ENCODE measurements at places on chromosomes 7 and 10.

DNA sequence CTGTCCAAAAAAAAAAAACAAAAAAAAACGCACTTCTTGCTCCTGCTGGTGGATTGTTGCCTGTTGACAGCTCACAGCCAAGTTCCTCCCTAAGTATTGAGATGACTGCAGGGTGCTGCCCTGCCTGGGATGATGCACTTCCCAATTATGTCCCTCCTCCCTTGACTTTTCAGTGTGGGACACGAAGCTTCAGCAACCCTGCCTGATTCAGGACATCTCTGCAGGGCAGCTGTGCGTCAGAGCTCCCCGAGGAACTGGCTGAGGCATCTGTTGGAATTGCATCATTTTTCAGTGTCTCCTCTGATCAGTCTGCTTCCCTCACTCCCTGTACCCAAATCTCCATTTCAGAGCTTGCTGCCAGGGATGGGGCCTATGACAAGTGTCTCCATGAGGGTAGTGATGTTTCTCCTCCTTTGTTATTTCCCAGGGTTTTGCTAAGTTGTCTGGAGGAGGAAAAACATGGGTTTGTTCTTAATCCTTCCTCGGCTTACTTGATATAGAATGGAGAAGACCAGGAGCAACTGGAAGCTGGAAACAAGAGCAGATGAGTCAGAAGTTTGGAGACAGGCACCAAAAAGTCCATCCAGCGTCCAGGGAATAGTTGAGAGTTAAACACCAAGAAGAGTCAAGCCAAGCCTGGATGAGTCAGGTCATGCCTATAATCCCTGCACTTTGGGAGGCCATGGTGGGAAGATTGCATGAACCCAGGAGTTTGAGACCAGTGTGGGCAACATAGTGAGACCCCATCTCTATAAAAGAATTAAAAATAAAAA lies 355.1 kb downstream of the GALNT17 start:
- DNase-seq, result no peak

DNA sequence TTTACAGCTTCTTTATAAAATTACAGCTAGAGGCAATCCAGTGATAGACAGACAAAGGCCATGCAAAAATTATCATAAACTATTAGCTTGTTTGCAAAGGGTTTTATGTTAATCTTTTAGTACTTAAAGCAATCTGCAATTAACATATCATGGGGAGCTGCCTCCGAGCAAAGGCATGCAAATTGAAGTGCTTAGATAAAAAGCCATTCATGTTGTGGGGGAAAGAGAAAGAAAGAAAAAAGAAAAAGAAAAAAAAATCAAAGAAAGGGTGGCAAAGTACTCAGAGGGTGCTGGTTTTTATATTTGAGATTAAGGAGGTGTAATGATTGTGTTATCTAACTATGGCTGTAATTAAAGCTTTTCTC lies 799.5 kb downstream of the LRMDA start:
- no peak for DNase-seq

GRCh38 chr7:29199776-29200175 lies 5.2 kb downstream of the CHN2 start:
- no peak for DNase-seq

DNA sequence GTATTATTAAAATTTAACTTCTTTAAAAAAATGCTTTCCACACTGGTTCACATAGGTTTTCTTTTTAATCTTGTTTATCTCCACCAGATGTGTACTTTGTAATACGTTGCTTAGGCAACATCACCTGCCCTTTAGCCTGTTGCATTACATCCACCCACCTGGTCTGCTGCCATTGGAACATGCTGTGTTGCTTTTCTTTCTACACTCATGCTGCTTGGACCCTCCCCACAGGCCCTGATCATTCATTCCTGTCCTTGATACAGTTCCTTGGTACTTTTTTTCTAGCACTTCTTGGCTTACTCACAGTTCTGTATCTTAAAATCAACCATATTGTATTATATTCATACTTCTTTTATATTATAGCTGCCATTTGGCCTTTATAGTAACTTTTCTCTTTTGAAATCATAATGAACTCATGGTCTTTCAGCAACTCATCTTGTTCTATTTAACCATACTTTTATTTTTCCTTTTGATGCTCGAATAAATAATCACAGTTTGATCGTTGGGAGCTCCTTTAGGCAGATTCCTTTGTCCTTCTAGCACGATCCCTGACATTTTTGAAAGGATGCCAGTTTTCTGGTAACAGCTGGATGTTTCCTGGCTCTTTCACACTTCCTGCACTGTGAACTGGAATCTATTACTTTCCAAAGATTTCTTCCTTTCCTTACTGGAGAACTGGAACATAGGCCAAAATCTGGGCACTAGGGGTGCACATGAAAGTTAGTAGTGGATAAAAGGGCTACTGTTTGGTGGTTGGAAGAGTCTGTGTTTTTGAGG lies 125.1 kb downstream of the CDK14 start:
- DNase-seq, result no peak

GRCh38 chr10:119428789-119429188 lies 113.7 kb downstream of the RGS10 start:
- no peak for DNase-seq

DNA sequence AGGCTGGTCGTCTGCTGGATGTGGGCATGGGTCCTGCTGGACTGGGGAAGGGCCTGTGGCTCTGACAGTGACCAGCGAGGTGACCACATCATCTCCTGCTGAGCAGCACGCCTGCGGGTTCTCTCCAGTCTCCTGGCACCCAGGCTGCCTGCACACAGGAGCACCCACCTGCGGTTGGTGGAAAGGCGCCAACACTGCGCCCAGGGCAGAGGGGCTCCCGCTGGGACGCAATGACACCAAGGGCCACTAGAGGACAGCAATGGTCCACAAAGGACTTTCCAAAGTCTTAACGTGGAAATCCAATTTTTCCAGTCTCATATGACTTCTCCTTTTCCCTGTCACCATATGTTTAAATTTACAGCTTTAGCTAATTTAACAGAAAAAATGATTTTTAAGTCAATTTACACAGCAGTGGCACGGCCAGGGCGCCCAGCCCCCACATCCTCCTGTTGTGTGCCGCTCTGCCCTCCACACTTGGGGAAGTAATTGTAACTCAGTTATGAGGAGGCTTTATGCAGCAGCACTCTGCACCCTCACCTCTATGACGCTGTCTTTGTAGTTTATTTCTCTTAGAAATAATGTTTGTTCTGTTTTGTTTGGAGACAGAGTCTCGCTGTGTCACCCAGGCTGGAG lies 38.1 kb downstream of the CFAP46 start:
- DNase-seq, result no peak

DNA sequence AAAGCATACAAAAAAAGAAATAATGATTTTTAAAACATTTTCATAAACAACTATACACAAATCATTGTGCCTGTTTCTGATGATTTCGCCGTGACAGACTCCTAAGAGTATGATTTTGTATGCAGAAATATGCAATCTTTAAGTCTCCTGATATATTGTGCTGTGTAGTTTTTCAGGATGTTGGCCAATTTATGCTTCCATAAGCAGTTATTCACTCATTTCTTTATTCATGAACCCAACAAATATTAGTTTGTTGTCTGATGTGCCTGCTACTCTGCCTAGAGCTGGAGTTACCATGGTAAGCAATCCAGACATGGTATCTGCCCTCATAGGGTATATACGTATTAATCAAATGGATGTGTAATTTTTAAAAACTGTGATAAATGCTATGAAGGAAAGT lies 40.4 kb downstream of the PRR15 start:
- no peak for DNase-seq

GRCh38 chr7:18294411-18294810 lies 201.1 kb upstream of the HDAC9 start:
- no peak for DNase-seq

GRCh38 chr10:3783316-3783681 lies 1.7 kb downstream of the KLF6 start:
- DNase-seq, result no peak

GRCh38 chr10:43137717-43138020 lies 576 bp upstream of the CSGALNACT2 start:
- DNase-seq, result no peak

DNA sequence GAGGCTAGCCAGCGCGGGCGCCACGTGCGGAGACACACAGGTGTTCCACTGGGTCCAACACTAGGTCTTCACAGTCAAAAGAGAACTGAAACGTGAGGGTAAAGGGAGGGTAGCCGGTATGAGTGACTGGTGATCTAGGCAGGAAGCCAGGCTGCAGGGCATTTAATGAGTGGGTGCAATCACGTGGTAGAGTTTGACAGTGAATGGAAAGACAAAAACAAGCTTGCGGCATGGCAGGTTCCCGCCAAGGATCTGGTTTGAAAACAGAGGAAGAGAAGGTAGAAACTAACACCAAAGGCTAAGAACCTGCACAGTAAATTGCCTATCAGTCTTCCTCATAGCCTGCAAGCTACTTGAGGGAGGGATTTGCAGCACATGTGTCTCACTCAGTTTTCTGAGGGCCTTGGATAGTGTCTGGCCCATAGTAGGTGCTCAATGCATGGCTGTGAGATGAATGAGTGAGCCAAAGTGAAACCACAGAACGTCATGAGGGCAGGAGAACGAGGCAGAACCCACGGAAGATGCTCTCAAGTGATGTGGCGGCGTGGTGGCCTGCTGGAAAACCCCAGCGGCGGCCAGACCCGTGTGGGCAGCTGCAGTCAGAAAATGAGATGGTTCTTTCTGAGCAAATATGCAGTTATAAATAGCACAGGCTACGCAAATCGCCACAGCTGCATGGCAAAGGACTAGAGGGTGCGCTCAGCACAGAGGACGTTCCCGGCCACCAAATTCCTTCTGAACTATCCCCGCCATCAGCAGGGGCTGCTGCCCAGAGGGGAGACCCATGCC lies 183.6 kb upstream of the NFE2L3 start:
- no peak for DNase-seq

GRCh38 chr7:45394117-45394708 lies 180.0 kb upstream of the ADCY1 start:
- DNase-seq, result no peak

DNA sequence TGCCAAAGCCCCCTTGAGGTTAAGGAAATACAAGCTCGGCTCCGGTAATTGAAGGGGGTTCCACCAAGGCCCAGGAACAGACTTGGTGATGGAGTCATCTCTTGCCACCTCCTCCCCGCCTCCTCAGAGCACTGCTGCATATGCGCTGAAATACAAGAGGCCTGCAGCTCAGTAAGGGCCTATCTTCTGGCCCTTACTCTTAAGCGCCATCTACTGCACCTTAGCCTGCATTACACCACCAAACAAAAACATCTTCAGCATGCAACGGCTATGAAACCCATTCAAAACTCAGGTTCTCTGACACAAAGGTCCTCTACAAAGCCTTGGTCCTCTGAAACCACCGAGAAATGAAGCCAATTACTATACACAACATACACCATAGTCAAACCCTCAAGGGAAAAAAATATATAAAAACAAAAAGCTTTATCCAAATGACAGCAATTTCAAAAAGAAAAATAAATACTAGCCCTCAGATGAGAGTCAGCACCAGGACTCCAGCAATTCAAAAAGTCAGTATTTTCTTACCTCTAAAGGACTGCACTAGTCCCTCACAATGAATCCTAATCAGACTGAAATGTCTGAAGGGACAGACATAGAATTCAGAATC lies 176.8 kb upstream of the TBX20 start:
- no peak for DNase-seq

GRCh38 chr7:154503962-154504550 lies 451.9 kb downstream of the DPP6 start:
- DNase-seq, result peak; percentile 24

- no peak for DNase-seq
Measured at GRCh38 chr10:24947304-24948097, 4.9 kb downstream of the PRTFDC1 start.

DNA sequence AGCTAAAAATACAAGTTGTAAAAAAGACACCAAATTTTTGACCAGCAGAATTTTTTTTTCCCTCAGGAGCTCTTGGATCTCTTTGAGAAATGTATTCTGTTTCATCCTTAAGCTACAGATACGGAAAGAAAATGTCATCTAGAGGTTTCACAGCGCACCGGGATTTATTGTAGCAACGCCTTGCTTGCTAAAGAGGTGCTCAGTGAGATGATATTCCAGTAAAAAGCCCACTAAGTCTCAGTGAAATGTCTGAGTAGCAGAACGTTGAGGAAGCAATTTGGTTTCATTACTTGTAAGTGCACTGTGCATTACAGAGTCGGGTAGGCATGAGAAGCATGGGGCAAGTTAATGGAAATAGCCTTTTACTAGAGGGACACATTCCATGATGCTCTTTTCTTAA lies 62.5 kb downstream of the GLRX3 start:
- no peak for DNase-seq

- DNase-seq, result no peak
Measured at GRCh38 chr7:3895341-3896116, 594.5 kb downstream of the SDK1 start.

DNA sequence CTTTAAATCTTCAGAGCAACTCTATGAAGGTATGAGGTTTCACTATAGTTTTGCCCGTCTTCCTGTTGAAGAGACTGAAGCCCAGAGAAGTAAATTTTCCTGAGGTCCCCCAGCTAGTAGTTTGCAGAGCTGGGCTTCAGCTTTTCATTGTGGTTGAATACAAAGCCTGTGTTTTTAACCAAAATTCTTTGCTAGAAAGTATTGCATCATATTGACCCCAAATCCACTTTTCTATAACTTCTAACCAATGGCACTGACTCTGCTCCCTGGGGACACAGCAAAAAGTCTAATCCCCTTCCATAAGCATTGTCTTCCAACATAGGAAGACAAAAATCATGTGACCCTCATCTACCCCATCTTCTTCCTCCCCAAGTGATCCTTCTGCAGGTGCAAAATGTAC lies 93.0 kb downstream of the KCNMA1 start:
- DNase-seq, result no peak

DNA sequence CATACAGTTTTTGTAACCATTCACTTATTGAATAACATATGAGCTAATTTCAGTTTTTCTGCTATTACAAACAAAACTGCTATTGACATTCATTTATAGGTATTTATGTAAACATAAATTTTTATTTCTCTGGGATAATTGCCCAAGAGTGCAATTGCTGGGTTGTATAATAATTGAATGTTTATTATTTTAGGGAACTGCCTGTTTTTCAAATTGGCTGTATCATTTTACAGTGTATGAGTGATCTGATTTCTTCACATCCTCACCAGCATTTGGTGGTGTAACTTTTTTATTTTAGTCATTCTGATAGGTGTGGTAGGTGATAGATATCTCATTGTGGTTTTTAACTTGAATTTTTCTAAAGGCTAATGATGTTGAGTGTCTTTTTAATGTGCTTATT lies 26.4 kb downstream of the KIF11 start:
- DNase-seq, result no peak

- no peak for DNase-seq
Measured at GRCh38 chr7:50671386-50671785, 106.2 kb upstream of the DDC start.

Data from NCI-H1436 treated with DMSO at 0.1 percent for 48 hours (cell line).